ENCODE measurements at places on chromosomes 7 and 10.

GRCh38 chr10:14701466-14701865 is 73.2 kb downstream of the FAM107B start:
- no peak for DNase-seq

DNA sequence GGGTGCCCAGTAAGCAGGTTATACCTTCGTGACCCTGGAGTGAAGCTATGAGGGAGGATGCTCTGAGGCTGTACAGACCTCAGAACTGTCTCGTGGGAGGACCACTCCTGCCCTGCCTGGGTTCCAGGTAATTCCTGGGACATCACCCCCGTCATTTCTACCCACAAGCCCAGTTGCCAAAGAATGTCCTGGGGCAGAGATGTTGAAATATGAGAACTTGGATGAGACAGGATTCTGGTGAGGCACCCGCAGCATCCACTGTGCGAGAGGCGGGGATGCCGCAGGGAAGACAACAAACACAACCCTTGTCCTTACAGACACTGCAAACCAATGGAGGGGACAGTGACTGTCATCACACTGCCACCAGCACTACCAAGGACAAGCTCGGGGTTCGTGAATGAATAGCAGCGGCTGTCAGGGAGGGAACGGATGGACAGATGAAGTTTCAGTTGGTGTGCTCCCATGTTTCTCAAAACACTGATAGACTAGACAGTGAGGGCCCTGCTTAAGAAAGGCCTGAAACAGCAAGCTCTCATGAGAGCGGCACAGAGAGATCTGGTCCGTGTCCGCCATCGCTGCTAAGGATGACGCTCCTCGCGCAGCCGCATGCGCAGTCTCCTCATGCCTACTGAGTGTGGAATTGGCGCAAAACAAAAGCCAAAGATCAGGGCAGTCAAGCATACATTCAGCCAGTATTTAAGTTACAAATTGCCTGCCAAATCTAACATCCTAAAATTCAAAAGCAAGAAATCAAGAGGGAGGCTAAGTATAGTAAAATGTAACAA is 82.0 kb upstream of the RHEB start:
- DNase-seq: no peak

GRCh38 chr7:120714945-120715344 is 143.0 kb downstream of the TSPAN12 start:
- DNase-seq: no peak

DNA sequence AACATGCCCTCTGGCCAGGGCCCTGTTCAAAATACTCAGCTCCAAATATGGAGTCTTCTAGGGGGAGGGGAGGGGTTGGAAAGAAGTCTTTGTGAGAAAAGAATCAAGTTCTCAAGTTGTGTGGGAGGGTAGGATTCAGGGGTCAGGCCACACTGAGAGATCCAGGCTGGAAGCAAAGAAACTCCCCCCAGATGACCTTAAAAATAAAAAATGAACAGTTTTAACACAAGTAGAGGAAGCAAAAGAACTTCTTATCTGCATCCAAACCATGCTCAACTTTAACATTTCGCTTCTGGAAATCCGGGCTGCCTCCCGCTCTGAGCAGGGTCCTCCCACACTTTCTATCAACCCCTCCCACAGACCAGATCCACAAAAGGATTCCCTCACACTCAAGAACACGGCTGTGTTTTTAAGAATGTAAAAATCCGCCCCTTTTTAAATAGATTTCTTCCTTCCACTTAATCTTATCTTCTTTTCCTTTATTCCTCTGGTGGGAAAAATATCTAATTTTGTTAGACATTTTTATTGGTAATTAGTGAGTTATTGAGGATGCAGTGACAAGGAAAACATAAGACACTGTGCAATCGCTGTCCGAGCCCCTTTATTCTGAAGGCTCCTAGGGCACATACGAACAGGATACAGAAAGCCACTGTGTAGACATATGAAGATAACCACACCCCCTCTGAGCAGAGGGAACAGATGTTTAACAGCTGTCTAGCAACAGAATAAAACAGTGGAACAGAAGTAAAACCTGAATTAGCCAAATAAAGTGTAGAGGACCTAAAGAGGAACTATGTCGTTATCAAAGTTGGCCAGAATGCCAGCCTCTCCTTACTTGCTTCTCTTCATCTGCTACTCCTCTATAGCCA is 43.8 kb downstream of the CYTH3 start:
- DNase-seq: peak; percentile 90

DNA sequence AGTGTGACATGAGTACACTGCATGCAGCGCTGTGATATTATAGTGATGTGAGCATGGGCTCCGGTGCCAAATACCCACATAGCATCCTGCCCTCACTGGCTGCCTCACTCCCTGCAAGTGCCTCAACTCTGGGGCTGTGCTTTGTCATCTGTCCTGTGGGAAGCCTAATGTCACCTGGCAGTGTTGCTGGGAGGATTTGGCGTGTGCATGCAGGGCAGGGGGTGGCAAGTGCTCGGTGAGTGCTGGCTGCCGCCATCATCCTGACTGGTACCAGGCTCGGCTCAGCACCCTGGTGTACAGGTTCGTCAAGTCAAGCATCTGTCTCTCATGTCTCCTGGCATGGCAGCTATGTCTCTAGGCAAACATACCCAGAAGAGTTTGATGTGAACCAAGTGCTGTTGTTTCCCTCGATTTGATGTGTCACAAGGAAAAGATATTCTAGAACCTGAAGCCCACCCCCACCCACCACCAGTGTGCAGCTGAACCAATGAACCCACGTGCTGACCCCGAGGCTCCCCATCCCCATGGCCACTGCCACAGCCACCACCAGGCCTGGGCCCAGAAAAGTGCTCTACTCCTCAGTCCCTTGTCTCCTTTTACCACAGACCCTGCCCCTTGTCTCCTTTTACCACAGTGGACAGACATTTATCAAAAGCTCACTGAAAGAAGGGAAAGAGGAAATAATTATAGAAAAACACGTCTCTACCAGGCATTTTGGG is 135.8 kb downstream of the MAPK8 start:
- DNase-seq: no peak

GRCh38 chr7:7681936-7682329 is 36.5 kb downstream of the RPA3 start:
- DNase-seq: no peak
